MG63 (cell line): ENCODE measurements at places on chromosomes 13 and 19.
A peak's percentile ranks its signal among the peaks of the same experiment; 100 is the strongest.

- peak; percentile 10 for DNase-seq
Observed at GRCh38 chr13:111359237-111359915, 38.9 kb downstream of the TEX29 start.

GRCh38 chr13:75749407-75749806 lies 113.3 kb downstream of the LMO7 start:
- peak; percentile 93 for DNase-seq

DNA sequence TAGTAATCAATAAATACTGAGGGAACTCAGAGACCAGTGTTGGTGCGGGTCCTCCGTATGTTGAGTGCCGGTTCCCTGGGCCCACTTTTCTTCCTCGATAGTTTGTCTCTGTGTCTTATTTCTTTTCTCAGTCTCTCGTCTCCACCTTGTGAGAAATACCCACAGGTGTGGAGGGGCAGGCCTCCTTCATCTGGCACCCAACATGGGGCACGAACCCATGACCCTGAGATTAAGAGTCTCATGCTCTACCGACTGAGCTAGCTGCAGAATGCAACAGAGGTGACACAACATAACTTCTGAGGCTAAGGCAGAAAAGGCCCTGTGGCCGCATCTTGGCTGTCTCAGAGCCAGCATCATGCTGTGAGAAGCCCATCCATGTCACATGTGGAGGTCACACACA lies 5.3 kb upstream of the ZNF613 start:
- DNase-seq: no peak

DNA sequence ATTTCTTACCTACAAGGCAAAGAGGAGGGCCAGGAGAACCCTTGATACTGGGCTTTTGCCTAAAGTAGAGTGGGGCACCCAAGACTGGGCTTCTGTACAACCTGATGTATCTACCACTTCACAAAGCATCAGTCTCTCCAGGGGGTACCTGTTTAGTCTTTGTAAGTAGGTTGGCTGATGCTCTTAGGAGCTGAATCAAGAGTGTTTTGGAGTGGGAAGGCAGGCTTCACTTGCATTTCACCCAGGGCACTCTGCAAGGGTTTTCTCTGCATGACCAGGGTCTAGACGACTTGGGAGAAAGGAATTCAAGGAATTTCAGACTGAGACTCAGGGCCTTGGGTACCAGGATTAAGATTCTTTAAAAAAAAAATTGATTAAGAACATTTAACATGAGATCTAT lies 361.5 kb downstream of the RFC3 start:
- DNase-seq: no peak

DNA sequence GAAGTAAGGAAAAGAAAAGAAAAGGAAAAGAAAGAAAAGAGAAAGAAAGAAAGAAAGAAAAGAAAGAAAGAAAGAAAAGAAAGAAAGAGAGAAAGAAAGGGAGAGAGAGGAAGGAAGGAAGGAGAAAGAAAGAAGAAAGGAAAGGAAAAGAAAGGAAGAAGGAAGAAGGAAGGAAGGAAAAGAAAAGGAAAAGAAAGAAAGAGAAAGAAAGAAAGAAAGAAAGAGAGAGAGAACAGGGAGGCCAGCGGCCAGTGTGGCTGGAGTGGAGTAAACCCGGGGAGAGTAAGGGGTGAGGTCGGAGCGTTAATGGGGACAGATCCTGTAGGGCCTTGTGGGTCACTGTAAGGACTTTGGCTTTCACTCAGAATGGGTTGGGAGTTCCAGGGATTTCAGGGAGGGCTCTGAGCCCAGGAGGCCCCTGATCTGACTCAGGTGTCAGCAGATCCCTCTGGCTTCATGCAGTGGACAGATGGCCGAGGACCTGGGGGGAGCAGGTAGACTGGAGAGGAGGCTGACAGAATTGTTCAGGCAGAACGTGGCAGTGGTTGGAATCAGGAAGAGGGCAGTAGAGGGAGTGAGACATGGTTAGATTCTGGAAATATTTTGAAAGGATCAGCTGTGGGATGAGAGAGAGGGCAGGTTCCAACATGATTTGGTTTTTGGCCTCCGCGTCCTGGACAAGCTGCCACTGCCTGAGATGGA lies 19.8 kb upstream of the FXYD3 start:
- no peak for DNase-seq

- DNase-seq: no peak
Observed at GRCh38 chr13:108226184-108226583, 8.0 kb downstream of the ABHD13 start.

- no peak for DNase-seq
Observed at GRCh38 chr13:41313117-41313516, 2.0 kb downstream of the NAA16 start.

DNA sequence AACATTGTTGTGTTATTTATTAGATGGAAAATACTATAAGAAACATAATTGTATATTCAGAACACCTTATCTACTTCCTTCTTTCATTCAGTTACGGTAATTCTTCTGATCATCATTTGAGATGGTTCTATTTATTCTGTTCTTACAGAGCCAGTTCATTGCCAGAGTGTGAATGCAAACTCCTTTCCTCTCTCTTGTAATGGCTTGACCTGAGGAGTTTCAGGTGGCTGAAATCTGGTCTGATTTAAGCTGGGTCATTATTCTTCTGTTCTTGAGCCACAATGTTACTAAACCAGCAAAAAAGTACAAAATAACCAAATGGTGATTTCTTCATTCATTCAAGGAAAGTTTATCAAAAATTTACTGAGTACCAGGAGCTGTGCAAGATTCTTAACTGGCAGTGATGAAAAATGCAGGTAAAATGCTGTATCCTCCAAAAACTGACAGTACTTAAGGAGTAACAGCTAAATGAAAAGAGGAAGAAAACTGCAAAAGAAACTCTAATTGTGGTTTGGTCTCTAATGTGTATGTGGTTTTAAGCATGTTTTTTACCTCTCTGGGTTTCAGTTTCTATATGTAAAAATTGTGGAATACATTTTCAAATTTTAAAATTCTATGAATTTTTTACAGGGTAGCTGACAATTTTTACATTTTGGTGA lies 182.4 kb upstream of the UFM1 start:
- DNase-seq: no peak

DNA sequence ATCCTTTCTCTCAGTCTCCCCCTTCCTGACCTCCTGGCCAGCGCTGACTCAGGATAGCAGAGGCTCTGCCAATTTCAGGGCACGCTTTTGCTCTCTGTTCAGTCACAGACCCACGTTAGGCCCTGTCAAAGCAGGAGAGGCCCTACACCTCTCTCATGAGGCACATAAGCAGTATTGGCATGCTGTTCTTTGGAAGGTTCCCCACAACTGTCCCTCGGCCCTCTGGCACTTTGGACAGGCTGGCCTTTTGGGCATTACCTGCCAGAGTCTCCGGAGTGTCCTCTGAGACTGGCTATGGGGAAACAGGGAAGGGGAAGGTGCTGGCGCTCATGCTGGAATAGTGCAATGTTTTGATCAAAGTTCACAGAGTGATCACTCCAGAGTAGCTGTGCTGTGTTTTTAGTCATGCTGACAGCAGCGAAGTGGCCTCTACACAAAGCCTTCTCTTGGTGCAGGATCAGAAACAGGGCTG lies 23.7 kb upstream of the UBE2L5 start:
- DNase-seq: peak; percentile 73

DNA sequence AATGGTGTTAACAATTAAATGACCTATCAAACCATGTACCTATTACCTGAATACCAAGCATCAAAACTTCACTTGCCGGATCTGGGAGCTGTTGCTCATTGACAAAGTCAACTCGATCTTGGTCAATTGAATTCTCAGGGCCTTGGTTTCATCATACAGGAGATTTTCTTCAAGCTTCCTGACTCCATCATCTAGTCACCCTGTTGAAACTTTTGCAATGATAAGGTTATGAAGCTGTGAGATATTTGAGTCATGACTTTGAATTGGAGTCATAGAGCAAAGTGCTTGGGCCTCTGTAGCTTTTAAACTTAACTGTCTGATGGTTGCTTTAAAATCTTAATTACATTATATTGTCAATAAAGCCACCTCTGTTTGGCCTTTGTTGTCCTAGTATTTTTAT lies 260.9 kb downstream of the COG6 start:
- no peak for DNase-seq
